ENCODE measurements at places on chromosomes 6 and 20.

DNA sequence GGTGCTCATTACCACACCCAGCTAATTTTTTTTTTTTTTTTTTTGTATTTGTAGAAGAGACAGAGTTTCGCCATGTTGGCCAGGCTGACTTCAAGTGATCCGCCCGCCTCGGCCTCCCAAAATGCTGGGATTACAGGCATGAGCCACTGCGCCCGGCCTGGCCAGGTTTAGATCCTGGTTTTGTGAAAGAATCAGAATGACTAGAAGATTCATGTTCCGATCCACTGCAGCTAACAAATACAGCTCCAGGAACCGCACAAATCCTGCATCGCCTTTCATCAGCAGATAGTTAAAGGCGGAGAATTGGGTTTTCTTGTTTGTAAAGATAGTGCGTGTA is 151.2 kb upstream of the AKAP12 start:
- no peak for DNase-seq

GRCh38 chr20:21272279-21272678 is 30.9 kb upstream of the XRN2 start:
- DNase-seq: no peak

DNA sequence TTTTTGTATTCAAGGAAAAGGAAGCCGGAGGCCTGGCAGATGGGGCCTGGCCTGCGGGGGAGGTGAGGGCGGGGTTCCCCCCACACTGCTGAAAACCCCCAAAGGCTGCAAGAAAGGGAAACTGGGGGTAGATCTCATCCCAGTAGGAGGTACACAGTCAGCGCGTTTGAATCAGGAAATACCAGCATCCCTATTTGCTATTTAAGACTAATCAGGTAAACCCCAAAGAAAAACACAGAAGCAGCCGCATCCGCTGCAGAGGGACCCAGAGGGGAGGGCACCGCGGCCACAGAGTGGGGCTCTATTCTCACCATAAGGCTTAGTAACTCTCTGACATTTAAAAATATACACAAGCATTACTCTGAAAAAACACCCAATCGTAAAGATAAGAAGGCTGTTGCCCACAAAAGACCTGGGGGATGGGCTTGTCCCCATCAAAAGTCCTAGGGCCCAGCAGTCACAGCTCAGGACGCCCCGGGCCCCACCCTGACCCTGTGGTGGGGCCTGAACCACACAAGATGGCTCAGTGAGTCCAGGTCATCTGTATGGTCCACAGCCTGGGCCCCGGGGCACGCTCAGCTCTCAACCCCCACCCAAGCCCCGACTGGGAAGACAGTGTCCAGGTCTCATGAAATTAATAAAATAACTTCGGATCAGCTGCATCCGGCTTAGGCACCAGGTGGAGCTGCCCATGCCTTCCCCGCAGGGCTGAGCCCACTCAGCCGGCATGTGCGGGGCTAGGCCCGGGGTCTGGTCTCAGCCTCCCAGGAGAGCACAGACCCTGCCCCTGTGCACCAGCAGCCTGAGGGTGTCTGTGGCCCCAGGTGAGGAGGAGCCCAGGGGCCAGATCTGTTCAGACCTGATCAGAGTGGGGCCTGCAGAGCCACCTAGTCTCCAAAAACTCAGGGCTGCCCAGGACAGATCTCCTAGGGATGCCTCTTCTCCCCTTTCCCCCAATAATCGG is 31.0 kb downstream of the KCNQ2 start:
- no peak for DNase-seq

GRCh38 chr20:17610566-17611289 is 40.9 kb downstream of the DSTN start:
- DNase-seq: no peak
